ENCODE measurements at places on chromosomes 7 and 10.

GRCh38 chr7:45160417-45160881 lies 2.9 kb downstream of the RAMP3 start:
- no peak for DNase-seq

DNA sequence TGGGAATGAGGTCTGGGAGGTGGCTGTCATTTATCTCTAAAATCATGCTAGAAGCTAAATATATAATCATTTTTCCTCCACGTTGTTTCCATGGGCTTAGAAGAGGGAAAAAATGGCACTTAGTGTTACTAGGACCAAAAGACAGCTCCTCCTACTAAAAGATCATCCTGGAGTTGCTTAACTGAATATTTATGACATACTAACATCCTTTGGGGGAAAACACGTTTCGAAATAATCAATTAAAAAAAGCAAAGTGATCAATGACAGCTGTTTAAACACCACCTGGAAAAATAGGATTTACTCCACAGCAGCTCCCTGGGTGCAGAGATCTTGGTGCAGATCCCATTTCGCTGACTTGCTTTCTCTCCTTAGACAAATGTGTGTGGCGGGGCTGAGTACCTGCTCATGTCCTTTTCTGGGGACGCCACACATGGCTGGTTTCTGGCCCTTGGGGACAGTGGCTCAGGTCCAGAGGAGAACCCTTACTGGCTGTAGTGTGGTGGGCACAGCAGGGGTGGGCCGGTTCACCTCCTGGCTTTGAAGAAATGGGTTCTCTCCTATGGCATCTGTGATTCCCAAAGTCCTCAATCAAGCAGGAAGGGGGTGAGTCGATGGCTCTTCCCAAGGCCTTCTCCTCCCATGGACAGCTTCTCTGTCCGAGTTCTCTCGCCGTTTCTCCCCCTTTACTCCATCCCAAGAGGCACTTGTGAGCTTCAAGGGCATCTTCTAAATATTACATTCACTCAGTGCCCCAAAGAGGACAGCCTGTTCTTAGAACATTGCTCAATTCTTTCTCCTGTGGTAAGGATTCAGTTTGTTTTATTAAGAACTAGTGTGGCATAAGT lies 156.4 kb upstream of the KLF14 start:
- DNase-seq: no peak

DNA sequence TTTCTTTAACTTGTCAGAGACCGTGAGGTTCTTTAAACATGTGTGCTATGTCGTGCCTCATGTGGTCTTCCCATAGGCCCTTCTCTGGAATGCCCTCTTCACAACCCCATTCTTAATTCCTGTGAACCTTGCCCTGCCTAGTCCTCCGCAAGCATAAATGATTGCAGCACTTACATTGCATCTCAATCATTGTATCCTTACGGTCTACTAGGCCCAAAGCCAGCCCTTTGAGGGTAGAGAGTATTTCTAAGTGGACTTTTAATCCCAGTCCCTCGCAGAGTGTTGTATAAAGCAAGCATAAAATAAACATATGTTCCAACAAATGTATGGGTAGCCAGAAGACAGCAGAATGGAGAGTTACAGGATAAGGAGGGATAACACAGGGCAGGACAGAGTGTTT lies 92.1 kb upstream of the FAM133B start:
- DNase-seq: no peak

GRCh38 chr10:89364531-89364930 lies 13.3 kb upstream of the IFIT1B start:
- DNase-seq: no peak

DNA sequence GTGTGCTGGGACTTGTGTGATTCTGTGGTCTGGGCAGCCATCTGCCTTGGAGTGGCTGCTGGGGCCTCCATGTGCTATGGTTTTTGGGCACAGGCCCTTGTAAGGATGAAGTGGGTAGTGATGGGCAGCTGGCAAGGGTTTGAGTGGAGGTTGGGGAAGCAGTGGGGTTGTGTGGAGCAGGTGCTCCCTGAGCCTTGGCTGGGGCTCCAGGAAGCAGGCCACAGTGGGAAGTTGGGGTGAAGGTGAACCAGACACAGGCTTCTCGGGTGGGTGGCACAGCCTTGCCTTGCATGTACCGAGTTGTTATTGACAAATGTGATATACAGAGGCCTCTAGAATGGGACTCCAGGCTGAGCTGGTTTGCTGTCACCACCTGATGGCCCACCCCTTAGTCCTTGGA lies 82.3 kb downstream of the ADCY1 start:
- no peak for DNase-seq

DNA sequence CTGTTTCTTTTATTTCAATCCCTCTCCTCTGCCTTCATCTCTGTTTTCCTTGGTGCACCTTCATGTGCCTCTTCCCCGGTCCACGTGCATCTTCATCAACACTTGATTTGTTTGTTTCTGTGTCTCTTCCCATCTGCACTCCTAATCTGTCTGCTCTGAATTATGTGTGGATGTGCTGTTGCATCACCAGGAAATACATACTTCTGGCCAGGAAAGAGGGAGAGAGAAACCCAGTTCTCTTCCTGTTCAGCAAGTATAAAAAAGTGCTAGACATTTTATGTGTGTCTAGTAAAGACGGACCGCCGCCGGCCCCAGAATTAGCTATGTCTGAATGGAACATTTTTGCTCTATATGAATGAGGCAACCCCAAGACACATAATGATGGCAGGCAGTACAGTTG lies 93.8 kb downstream of the CALD1 start:
- no peak for DNase-seq

DNA sequence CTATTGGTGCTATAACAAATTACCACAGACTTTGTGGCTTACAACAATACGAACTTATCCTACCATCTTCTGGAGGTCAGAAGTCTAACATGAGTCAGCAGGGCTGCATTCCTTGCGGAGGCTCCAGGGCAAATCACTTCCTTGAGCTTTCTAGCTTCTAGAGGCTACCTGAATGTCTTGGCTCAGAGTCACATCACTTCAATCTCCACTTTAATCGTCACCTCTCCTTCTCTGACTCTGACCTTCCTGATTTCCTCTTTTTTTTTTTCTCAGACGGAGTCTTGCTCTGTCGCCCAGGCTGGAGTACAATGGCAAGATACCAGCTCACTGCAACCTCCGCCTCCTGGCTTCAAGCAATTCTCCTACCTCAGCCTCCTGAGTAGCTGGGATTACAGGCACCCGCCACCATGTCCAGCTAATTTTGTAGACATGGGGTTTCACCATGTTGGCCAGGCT lies 44.6 kb upstream of the ANAPC16 start:
- DNase-seq: no peak

DNA sequence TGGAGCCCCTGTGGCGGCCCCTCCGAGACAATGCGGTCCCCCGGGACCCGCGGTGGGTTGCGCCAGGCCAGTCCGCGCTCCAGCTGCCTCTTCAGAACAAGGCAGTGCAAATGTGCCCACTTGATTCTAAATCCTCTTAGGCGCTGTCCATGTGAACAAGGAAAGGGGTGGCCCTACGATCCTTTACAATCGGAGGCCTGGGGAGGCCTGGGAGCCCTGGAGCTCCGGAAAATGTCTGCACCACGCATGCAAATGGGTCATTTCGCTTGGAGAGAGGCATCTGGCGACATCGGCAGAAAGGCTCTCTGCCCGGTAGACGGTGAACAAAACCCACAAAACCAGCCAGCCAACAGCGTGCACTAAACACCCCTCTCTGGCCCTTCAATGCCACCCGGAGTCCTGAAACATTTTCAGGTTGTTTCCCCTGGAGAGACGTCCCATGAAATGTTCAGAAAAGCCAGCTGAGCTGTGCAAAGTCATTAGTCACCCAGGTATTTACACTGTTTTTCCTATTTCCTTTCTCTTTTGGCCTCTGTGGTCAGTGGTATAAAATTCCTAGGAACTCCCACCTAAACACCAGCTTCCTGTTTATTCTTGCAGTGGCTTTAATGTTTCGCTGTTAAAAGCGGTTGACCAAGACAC lies 102.8 kb upstream of the ZNF438 start:
- no peak for DNase-seq

DNA sequence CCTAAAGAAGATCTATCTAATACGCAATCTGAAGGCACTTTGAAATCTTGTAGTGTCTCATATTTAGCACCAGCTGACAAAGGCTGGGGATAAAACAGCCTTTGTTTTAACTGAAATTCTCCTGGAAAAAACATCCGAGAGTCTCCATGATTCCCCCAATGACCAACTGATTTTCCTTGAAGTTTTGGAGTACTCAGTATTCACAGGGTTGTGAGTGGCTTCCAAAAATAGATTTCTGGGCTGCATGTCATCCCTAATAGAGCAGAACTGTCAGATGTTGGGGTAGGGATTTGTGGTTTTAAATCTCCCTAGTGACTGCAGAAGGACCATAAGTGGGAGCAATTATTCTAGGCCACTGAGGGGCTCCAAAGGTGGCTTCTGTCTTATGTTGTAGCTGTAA lies 206.4 kb downstream of the TAX1BP1 start:
- DNase-seq: no peak

DNA sequence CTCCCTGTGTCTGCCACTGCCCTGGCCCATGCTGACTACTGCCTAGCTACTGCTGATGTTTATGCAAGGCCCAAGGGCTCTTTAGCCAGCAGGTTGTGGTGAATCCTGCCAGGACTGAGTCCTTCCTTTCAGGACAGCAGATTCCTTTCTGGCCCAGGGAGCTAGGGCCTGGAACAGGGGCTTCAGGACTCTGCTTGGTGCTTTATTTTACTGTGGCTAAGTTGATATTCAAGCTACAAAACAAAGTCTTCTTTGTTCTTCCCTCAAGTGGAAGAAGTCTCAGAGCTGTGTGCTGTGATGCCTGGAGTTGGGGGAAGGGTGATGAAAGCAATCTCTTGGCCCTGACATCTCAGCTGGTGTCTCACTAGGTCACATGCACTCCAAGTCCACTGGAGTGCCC lies 66.2 kb upstream of the NME8 start:
- DNase-seq: no peak

GRCh38 chr10:80382989-80383388 lies 25.4 kb upstream of the PRXL2A start:
- no peak for DNase-seq

GRCh38 chr7:138579671-138580070 lies 119.6 kb downstream of the TRIM24 start:
- no peak for DNase-seq

DNA sequence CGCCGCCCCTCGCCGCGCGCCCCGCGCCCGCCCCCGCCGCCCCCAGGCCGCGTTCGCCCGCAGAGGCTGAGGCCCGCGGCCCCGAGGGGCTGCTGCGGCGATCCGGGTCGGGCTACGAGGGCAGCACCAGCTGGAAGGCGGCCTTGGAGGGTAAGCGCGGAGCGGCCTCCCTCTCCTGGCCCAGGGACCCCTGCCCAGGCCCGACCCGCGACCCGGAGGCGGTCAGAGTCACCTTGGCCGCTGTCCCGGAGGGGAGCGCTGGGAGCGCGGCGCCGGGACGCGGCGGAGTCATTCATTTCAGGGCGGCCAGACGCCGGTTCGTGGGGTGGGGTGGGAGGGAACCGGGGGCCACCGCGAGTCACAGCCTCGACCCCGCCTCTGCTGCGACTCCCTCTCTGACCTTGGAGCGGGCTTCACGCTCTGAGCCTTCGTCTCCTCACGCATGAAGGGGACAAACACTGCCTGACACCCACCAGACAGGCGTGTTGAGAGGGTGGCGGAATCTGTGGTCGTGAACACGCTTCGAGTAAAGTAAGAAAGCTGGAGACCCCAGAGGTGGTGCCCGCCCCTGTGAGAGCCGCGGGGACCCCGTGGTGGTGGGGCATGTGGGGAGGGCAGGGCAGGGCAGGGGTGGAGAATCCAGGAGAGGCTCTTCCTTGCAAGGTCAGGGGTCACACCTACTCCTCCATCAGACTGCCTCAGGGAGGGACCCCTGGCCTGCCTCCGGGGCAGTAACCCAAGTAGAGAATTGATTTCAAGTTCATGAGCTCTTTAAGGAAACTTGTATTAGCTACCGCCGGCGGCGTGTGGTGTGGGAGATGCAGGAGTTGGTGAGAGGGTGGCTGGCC lies 707 bp downstream of the CLEC2L start:
- no peak for DNase-seq

DNA sequence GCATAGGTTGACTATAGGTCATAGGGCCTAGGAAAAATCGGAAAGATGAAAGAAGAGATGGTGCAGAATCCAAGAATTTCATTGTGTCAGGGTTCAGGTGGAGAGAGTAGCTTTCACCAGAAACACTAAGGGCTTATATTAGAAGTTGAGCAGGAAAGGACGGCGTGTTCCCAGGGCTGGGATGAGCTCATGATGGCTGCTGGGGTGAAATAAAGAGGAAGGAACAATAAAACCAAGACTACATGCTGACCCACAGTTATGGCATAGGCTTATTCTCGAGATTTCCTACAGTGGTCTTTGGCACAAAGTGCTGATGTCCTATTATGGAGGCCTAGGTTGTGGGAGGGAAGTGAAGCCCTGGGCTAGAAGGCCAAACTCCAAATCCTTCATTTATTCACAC lies 195.8 kb downstream of the PTEN start:
- DNase-seq: no peak

DNA sequence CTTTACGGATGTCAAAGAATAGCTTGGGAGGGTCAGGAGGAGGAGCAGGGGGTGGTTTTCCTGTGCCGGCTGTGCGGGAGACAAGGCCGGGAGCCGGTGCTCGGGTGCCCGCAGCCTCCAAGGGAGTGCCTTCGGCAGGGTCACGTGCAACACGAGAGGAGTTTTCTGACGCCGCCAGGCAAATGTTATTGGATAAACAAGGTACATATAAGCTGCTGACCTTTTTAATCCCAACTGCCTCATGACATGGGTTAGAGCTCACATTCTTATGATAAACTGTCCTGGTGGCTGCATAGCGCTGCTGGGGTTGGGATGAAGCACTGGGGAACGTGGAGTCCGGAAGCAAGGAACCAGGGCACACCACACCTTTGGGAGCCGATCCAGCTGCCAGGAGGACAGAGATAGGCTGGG lies 124.8 kb upstream of the PDLIM1 start:
- no peak for DNase-seq

DNA sequence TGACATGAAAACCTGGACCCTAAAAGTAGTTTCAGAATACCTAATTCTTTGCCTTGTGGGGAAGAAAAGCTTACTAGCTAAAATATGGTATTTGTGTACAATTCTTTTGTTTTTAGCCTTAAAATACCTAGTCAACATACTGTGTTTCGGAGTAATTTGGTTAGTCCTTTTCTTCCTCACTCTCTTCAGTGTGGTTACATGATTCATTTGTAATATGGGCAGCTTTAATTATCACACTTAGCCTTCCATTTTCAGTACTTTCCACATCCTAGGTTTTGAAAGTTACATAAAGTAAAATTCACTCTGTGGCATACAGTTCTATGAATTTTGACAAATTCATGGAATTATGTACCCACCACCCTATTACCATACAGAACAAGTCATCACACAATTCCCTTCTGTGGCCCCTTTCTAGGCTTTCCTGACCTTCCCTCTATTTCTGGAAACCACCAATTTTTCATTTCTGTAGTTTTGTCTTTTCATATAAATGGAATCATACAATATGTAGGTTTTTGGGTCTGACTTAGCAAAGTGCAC lies 96.2 kb downstream of the EMX2 start:
- DNase-seq: no peak

DNA sequence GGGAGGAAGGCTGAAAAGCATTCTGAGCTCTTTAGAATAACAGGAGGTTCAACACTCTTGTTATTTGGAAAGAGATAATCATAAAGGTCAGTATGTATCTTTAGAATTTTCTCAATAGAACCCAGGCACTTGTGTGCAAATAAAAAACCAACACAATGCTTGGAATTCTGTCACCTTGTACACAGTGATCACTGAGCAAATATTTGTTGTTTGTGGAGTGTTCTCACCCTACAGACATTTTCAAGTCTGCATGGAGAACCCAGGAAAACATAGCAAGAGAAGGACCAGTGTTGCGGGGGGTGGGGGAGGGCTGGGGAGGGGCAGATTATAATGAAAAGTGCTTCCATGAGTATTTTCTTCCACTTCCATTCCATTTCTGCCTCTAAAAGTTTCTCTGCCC lies 87.4 kb downstream of the FAM107B start:
- no peak for DNase-seq
